Activated T-cell treated with anti-CD3 and anti-CD28 coated beads, Interleukin-2, amount 50 U/mL, for 4 hours (primary cell): ENCODE measurements at places on chromosomes 5 and 9. TPM values are rescaled to one million over a fixed set of nuclear protein-coding genes. Genes with fewer than 3 reads are reported as not detected.

Gene MYOT
- total RNA-seq: not detected

Gene SH3RF2
- 0.11 TPM for total RNA-seq

DNA sequence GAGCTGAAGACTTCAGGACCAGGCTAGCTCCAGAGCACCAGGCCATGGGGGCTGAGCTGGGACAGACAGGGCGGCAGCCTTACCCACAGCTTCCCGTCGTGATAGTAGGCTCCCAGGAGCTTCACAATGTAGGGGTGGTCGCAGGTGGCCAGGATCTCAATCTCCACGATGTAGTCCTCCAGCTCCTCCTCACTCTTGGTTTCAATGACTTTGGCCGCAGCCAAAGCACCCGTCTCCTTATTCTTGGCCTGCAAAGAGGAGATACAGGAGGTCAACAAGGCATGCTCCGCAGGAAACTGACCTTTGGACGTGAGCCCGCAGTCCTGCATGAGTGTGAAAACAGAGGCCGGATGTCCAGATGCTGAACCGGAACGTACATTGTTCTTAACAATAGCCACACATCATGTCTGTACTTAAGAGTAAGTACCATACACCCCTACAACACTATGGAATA lies 31.5 kb downstream of the STK10 start:
- no peak for DNase-seq

GRCh38 chr9:32644698-32645097 lies 9.2 kb upstream of the TAF1L start:
- no peak for DNase-seq

Gene ADAMTS12
- 0.03 TPM for total RNA-seq

GRCh38 chr5:53337827-53338226 lies 142.6 kb upstream of the FST start:
- no peak for DNase-seq
